H1 (cell line): ENCODE measurements at places on chromosomes 6 and 20.

- no peaks in the 10 kb centered on the region for H3K36me3 ChIP-seq
- no peaks in the 10 kb centered on the region for H3K27me3 ChIP-seq
- DNase-seq: no peak
These were observed 204.8 kb upstream of the RSPO3 start for GRCh38 chr6:126913651-126914050.

DNA sequence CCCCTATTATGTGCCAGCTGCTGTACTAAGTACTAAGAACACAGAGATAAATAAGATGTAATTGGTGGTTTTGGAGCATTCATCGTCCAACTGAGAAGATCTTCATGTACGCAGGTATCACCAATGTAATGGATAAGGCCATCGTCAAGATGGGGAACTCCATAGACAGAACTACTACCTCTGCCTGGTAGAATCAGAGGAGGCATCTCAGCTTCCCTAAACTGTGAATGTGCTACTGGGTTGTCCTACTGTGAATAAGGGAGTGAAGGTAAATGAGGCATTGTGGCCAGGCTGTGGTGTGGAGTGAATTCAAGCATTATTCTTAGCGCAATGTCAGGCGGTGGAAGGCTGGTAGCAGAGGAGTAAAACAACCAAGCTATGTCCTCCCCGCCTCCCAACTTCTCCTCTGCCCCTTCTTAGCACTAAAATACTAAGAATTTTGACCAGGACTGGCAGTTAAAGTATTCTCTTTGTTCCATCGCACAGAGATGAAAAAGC, 68.2 kb downstream of the TBC1D7 start:
- no peak overlapping the region for H3K27ac ChIP-seq
- no peak overlapping the region for H3K4me3 ChIP-seq
- DNase-seq: no peak
- H3K4me1 ChIP-seq: no peaks in the 10 kb centered on the region
- no peaks in the 10 kb centered on the region for H3K36me3 ChIP-seq
- no peaks in the 10 kb centered on the region for H3K27me3 ChIP-seq

DNA sequence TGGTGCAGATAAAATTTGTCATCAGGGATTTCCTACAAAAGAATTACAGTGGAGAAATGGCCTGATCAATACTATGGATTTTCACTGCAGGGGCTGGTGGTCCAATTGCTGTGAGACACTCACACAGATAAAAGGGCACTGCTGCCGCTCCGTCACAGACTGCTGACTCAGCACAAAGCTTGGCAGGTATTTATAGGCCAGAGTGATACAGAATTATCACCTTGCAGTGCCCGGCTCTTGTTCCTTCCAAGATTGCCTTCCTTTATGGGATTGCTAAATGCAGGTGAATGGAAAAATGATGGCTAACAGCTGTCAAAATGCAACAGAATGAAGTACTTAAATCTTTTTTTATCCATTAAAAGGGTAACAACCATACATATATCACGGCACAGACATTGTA, 247.8 kb upstream of the ZFP64 start:
- H3K27me3 ChIP-seq: no peaks in the 10 kb centered on the region
- no peaks in the 10 kb centered on the region for H3K4me1 ChIP-seq
- no peak for DNase-seq
- no peak overlapping the region for H3K27ac ChIP-seq
- H3K4me3 ChIP-seq: no peak overlapping the region

- H3K27ac ChIP-seq: no peak overlapping the region
- no peak for DNase-seq
- H3K27me3 ChIP-seq: no peaks in the 10 kb centered on the region
- no peaks in the 10 kb centered on the region for H3K36me3 ChIP-seq
- no peak overlapping the region for H3K4me3 ChIP-seq
These were observed 22.2 kb upstream of the MRGBP start for GRCh38 chr20:62773845-62774714.

DNA sequence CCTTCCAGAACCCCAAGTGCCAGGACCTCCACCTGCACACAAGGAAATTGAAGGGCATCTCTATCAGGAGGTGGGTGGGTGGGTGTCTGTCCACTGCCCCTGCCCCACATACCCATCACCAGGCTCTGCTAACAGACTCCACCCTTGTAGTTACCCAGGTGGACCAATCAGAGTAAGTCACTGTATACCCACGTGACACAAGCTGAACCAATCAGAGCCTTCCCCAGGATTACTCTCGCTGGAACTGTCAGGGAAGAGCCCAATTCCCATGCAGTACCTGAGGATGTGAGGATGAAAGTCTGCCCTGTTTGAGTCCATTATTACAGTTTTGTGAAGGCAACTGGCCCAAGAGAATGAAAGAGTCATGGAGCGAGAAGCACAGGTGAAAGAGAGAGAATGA, 4.2 kb downstream of the OCSTAMP start:
- H3K4me1 ChIP-seq: no peaks in the 10 kb centered on the region; the same call in 1 of the 2 replicates
- H3K27me3 ChIP-seq: no peaks in the 10 kb centered on the region
- H3K4me3 ChIP-seq: no peak overlapping the region
- DNase-seq: no peak

GRCh38 chr6:132228894-132229293, 172.4 kb downstream of the MOXD1 start:
- no peaks in the 10 kb centered on the region for H3K27me3 ChIP-seq
- DNase-seq: no peak
- no peaks in the 10 kb centered on the region for H3K36me3 ChIP-seq
- H3K4me1 ChIP-seq: no peaks in the 10 kb centered on the region
- H3K4me3 ChIP-seq: no peak overlapping the region
